Right renal pelvis (tissue), 4 donors: ENCODE measurements at places on chromosomes 2 and 18. TPM values are rescaled to one million over a fixed set of nuclear protein-coding genes. Genes with fewer than 3 reads are reported as not detected.

DNA sequence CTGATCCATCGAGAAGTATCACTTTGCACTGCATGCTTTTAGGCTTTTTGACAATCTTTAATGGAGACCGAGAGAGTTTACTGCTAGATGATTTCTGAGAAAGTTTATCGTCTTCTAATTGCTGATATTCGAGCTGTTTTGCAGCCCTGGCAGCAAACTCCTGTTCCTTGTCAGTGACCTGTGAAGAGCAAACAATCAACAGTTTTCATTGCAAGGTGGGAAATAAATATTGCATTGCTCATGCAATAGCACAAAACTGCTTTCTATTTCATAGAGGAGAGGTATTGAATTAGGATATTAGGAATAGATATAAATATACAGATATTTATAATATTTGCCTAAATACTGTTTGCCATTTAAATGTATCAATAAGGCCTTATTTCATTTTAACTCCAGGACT lies 65.5 kb downstream of the EPB41L3 start:
- no peak for DNase-seq

Gene STPG4
- 0.24 TPM for polyA plus RNA-seq

- no peak for DNase-seq
Observed at GRCh38 chr2:1248187-1248586, 165.1 kb upstream of the TPO start.

GRCh38 chr2:240570531-240571313 lies 2.4 kb downstream of the RNPEPL1 start:
- no peak for DNase-seq

DNA sequence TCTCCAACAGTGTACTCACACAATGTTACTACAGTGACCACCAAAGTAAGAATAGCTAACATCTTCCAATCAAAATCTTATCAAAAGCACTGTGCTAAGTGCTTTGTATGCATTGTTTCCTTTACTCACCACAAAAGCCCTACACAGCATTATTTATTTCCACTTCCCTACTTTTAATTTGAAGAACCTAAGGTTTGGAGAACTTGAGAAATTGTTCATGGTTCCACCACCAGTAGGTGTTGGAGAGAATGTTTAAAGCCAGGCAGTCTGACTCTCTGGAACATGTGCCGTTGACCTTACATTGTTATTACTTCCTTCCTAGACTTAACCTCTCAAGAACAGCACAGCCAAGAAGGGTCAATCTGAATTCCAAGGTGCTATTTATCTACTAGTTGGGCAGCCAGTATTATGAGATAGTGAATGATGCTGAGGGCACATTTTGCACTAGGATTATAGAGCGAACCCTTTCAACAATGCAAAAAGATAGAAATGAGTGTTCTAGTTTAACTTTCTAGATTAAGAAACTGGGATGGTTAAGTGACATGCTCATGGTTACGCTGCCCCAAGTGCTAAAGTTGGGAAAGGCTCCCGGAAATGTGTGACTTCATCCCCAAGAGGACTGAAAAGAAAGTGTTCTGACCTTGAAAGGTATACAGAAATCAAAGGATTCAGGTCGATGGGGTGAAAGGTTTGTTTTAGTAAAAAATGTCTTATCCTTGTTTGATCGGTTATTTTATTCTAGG lies 55.2 kb upstream of the FAM136A start:
- no peak for DNase-seq

- DNase-seq: no peak
Observed at GRCh38 chr2:222776792-222777191, 84.0 kb upstream of the ACSL3 start.

DNA sequence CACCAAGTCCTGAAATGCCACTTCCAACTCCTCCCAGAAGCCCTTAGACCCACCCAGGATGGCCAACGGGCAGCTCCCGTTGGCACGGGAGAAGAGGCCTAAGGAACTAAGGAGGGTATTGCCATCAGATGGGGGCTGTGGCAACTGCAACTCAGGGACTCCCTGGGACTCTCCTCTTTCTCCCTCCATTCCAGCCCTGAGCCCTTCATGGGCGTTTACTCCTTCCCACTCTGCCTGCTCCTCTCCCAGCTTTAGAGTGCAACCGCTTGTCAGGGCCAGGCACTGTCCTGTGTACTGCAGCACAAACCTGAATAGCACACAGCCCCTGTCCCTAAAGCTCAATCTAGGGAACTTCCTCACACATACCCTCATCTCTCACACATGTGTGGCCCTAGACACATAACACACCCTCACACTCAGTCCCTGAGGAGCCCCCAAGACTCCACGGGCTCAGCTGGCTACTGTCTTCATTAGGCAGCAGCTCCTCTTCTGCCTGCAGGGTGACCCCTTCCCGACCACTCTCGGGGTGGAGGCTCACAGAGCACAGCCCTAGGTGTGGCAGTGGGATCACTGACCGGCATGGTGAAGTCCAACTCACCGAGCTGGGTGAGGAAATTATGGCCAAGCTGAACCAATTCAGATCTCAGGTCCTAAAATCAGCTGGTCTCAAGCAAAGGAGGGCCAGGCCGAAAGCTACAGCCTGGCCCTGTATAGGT lies 316.3 kb downstream of the CELF4 start:
- no peak for DNase-seq

DNA sequence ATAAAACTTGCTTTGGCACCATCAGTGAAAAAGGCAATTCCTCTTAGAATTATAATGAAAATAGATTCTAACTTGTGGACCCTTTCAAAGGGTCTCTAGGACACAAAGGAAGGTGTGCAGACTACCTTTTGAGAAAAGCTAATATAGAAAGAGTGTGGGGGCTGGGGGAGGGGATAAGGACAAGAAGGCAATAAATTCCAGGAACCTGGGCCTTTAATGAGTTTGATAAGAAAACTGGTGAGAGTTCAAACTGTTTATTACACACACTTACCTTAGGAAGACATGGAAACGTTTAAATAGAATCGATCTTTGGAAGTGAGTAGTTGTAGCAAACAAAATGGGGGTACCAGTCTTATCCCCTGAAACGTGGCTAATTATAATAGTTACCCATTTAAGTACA lies 39.6 kb upstream of the PGAP1 start:
- no peak for DNase-seq

Gene RETSAT
- 25.5 TPM for polyA plus RNA-seq

- DNase-seq: no peak
Observed at GRCh38 chr2:238929242-238930081, 81.6 kb downstream of the TWIST2 start.

DNA sequence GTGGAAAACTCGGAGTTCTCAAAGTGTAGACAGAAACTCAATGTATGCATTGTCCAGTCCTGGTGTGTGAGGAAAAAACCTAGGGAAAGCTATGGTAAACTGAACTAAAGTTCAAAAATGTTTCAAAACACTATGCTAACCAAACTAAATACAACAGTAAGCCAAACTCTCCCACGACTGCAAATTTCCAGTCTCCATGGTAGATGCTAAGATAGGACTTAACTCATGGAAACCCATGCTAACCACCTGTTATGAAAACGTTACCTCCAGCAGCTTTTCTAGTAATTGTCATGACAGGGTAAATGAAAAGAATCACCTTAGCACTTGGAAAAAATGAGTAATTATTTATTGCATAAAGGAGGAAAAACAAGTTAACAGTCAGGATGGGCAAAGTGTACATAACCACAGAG lies 135.7 kb upstream of the EPC2 start:
- no peak for DNase-seq
